Suprapubic skin (tissue), 4 donors: ENCODE measurements at places on chromosomes 5 and 9.

DNA sequence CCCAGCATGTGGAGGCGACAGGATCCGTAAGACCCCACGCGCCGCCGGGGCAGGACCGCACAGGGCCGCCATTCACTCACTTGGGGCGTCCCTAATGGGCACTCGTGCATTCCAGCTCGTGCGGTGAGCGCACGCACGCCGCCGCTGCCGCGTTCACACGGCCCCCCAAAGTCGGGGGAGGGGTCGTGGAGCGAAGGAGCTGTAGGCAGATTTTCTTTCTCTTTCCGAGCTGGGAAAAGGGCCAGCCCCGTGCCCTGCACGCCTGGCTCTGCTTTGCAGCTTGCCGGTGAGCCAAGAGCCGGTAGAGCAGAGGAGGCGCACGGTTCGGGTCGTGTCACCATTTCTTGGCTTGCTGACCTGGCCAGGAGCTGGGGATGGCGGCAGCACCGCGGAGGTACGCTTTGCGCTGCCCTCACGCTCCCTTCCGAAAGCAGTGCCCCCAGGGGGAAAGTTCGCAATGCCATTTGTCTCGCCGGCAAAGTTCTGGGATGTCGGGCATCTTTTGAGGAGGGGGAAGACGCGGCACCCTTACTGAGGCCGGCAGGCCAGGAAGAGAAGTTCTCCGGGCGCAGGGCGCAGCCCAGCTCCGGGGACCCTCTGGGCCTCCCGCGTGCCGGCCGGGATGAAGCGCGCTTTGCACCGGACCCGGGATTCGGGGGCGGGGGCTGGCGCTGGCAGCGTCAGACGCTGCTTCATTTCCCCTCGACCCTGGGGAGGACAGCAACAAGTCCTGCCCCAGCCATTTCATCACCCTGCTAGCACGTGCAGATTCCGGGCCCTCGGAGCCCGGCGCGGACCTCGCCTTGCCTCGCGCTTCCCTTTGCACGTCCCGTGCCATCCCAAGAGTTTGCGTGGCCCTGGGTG, 898 bp downstream of the STC2 start:
- no peak for DNase-seq

DNA sequence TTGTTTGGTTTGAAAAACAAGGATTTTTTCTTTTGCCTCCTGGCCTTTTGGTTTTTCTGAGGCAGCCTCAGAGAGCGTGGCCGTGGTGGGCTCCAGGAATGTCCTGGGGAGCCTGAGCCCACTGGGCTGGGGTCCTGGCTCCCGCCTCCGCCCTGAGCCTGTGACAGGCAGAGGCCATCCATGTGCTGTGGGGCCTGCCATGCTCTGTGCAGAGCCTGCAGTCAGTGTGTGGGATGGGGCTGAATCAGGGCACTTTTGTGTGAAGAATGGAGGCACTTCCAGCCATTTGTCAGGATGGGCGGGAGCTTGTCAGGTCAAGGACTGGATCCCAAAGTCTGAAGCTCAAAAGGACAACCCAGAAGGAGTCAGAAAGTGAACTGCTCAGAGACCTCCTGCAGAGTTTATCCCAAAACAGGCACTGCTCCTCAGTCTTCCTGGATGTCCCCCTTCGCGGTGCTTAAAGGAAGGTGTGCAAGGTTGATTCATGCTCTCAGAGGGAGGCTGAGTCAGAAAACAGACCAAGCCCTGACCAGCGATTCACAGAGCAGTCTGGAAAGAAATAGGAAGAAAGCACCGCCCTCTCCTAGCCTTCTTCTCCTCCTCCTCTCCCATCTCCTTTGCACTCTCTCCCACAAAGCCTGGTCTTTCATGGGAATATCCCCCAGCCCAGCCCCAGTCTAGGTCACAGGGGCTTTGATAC, 53.2 kb downstream of the MVB12B start:
- no peak for DNase-seq

GRCh38 chr5:37951946-37952721, 112.3 kb upstream of the GDNF start:
- DNase-seq = no peak

DNA sequence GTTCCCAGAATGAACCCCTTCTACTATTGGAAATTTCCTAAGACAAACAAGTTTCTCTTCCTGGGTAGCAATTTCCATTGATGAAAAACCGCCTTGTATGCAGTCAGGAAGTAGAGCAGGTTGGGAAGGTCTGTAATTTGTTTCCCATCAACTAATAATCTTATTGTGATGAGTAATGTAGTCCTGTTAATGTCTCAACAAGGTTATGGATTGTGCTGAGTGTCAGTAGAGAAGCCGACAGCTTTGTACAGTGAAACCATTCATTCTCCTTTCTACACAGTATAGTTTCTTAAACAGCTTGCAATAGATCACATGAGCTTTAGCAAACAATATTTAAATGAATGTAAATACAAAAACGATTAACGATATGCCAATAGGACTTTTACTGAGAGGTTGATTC, 355.4 kb upstream of the WWC1 start:
- no peak for DNase-seq

- DNase-seq = no peak
Measured at GRCh38 chr9:37936965-37937364, 33.0 kb upstream of the SLC25A51 start.

DNA sequence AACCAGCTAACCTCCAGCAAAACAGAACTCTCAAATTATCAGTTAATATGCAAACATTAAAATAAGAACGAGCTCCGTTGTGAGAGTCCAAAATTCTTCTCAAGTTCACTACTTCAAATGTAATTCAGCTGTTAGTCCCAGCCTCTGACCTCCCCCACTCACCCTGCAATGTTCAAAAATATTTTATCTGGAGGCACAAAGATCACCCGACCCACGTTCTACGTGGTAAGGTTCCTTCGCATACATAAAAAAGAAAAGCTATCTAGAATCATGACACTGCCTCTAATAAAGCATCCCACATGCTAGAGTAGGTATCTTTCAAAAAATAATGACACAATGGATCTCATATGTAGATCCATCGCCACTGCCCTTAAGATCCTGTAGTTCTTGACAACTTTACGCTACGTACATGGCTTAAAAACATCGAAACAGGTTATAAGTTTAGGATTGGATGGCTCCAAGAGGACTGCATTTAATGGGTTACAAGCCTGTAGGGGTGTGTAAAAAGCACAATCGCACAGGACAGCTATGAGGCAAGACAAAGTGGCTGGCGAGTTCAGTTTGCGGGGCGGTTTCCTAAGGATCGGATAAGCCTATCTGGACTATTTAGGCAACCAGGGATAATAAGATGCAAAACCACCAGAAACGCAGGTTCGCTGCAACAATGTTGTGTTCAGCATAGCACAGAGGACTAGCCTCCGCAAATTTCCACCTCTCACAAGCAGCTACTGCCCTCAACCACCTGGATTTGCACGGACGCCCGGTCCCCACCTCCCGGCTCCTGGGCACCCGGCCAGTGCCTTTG, 969 bp downstream of the CLK4 start:
- no peak for DNase-seq

DNA sequence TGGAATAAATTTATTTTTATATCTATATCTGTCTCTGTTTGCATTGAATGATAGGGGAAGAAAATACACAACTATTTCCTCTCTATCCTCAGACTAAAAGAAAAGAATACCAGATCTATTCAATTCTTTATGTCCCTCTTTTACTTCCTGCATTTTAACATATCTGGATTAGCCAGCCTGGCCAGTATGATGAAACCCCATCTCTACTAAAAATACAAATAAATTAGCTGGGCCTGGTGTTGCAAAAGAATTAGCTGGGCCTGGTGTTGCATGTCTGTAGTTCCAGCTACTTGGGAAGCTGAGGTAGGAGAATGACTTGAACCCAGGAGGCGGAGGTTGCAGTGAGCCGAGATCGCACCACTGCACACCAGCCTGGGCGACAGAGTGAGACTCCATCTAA, 182.0 kb downstream of the LURAP1L start:
- no peak for DNase-seq
